ENCODE measurements at places on chromosomes 6 and 20.
A peak's percentile ranks its signal among the peaks of the same experiment; 100 is the strongest.

- peaks cover 40% of the 10 kb centered on the region for H3K27me3 ChIP-seq
- no peak for DNase-seq
- no peak overlapping the region for H3K27ac ChIP-seq
- no peak overlapping the region for H3K4me3 ChIP-seq
- H3K4me1 ChIP-seq: peaks cover 6% of the 10 kb centered on the region
These were observed 30.3 kb downstream of the RIPOR2 start for GRCh38 chr6:24905483-24905882.

- H3K27me3 ChIP-seq: no peaks in the 10 kb centered on the region
- H3K27ac ChIP-seq: no peak overlapping the region
- no peak overlapping the region for H3K4me3 ChIP-seq
These were observed 70.2 kb downstream of the RIN2 start for GRCh38 chr20:19828232-19828631.

GRCh38 chr6:39685489-39685826 is 39.8 kb downstream of the KIF6 start:
- no peaks in the 10 kb centered on the region for H3K36me3 ChIP-seq
- no peaks in the 10 kb centered on the region for H3K27me3 ChIP-seq
- no peaks in the 10 kb centered on the region for H3K4me1 ChIP-seq
- no peak overlapping the region for H3K4me3 ChIP-seq
- no peak for DNase-seq

- H3K4me3 ChIP-seq: no peak overlapping the region
- no peak for DNase-seq
- H3K27ac ChIP-seq: no peak overlapping the region
- H3K27me3 ChIP-seq: no peaks in the 10 kb centered on the region
- H3K36me3 ChIP-seq: peaks cover 45% of the 10 kb centered on the region
These were observed 50.5 kb downstream of the TP53INP2 start for GRCh38 chr20:34754611-34755010.

GRCh38 chr20:7355051-7355450 is 585.2 kb downstream of the HAO1 start:
- H3K27ac ChIP-seq: no peak overlapping the region
- no peak overlapping the region for H3K4me3 ChIP-seq
- DNase-seq: no peak
- H3K4me1 ChIP-seq: peaks cover 7% of the 10 kb centered on the region
- no peaks in the 10 kb centered on the region for H3K27me3 ChIP-seq

- DNase-seq: no peak
- H3K27ac ChIP-seq: no peak overlapping the region
- peaks cover 1% of the 10 kb centered on the region for H3K36me3 ChIP-seq
- H3K4me1 ChIP-seq: no peaks in the 10 kb centered on the region
These were observed 16.2 kb upstream of the TREM1 start for GRCh38 chr6:41302638-41303037.

DNA sequence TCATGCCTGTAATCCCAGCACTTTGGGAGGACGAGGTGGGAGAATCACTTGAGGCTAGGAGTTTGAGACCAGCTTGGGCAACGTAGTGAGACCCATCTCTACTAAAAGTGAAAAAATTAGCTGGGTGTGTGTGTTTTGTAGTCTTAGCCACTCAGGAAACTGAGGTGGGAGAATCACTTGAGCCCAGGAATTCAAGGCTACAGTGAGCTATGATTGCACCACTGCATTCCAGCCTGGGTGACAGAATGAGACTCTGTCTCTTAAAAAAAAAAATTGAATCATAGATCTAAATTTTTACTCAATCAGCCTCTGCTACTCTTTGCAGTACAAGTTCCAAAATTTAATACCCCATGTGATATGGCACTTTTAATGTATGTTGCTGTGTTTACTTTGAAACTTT is 121.6 kb downstream of the ARMC2 start:
- H3K4me3 ChIP-seq: no peak overlapping the region
- H3K4me1 ChIP-seq: peaks cover 18% of the 10 kb centered on the region
- H3K27me3 ChIP-seq: no peaks in the 10 kb centered on the region
- H3K36me3 ChIP-seq: no peaks in the 10 kb centered on the region
- no peak overlapping the region for H3K27ac ChIP-seq

DNA sequence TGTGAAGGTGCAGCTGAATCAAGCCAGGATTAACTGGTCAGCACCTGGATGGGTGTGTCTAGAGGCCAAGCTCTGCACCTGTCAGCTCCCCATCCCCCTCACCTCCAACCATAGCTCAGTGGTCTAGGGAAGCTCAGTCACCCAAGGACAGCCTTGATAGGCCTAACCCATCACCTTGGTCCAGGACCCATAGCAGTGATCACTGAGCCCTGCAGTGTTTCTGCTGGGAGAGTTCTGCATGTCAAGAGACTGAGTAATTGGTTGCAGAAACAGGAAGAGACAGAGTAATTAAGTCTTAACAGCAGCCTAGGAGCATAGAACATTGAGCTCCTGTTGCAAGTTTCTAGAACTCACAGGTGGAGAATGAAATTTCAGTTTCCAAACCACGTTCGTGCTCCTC is 18.7 kb upstream of the RALGAPB start:
- H3K27me3 ChIP-seq: no peaks in the 10 kb centered on the region
- no peak for DNase-seq
- H3K4me1 ChIP-seq: no peaks in the 10 kb centered on the region
- H3K4me3 ChIP-seq: no peak overlapping the region
- no peak overlapping the region for H3K27ac ChIP-seq

DNA sequence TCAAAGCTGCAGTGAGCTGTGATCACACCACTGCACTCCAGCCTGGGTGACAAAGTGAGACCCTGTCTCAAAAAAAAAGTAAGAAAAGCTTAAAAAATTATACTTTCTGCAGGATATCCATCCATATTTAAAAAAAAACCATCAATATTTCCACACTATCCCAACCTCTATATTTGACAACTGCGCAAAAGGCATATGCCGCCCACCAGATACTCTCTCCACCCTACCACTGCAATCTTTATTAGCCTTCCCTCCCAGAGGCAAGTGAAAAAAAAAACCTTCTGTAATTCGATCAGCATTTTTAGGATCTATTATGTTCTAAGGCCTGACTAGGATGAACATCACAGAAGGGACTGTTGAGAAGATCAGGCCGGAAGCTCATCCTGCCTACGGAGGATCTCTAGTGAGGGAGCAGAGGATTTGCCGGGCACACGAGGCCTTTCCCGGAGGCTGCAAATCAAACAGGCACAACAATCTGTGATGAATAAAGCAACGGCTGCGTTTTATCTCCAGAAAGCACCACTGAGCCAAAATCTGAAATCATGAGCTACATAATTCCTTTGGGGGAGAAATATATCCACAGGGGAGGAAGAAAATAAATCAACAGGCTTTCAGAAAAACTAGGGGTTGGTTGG is 65.9 kb downstream of the GFOD1 start:
- H3K36me3 ChIP-seq: no peaks in the 10 kb centered on the region
- peaks cover 27% of the 10 kb centered on the region for H3K27me3 ChIP-seq
- H3K4me1 ChIP-seq: peaks cover 4% of the 10 kb centered on the region
- no peak for DNase-seq

DNA sequence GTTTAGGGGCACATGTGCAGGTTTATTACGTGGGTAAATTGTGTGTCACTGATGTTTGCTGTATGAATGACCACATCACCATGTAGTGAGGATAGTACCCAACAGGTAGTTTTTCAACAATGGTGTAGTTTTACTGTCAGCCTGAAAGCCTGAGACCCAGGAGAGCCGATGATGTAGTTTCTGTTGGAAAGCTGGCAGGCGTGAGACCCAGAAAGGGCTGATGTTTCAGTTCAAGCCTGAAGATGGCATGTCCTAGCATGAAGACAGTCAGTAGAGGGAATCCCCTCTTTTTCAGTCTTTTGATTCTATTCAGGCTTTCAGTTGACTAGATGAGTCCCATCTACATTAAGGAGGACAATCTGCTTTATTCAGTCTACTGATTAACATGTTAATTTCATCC is 96.7 kb downstream of the KLHL32 start:
- H3K27ac ChIP-seq: no peak overlapping the region
- no peak for DNase-seq
- no peak overlapping the region for H3K4me3 ChIP-seq
- peaks cover 2% of the 10 kb centered on the region for H3K4me1 ChIP-seq
- no peaks in the 10 kb centered on the region for H3K36me3 ChIP-seq

- peaks cover 2% of the 10 kb centered on the region for H3K27me3 ChIP-seq
- no peaks in the 10 kb centered on the region for H3K36me3 ChIP-seq
- no peak overlapping the region for H3K4me3 ChIP-seq
These were observed 103.0 kb downstream of the OLIG3 start for GRCh38 chr6:137391061-137391814.

DNA sequence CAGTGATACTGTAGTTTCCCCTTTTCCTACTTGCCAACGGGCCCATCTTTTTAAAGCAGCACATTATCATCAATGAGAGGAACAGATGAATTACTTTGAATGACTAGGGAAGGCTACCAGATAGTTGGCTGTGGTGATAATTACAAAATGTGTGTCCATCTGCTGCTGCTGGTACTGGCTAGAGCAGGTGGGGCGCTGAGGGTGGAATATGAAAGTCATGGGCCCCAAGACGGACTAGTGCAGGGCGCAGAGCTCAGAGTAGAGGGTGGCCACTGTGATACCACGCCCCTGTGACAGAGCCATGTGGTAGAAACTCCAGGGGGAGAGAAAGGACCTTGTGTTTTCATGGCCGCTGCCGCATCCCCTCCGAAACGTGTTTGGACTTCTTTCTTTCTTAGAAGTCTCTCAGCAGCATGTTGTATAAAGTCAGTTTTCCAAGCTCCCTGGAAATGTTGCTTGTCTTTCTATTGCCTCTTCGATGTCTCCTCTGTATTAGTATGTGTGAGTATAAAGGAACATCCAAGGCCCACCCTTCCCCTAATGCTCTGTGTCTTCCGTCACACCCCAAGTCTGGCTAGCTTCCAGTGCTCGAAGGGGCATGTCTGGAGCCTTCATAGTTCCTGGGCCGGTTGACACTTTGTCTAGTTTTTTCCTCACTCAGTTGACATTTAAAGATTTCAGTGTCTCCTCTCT is 88.1 kb downstream of the PPP1R14C start:
- peaks cover 8% of the 10 kb centered on the region for H3K27me3 ChIP-seq
- H3K4me1 ChIP-seq: peaks cover 6% of the 10 kb centered on the region
- H3K36me3 ChIP-seq: no peaks in the 10 kb centered on the region

DNA sequence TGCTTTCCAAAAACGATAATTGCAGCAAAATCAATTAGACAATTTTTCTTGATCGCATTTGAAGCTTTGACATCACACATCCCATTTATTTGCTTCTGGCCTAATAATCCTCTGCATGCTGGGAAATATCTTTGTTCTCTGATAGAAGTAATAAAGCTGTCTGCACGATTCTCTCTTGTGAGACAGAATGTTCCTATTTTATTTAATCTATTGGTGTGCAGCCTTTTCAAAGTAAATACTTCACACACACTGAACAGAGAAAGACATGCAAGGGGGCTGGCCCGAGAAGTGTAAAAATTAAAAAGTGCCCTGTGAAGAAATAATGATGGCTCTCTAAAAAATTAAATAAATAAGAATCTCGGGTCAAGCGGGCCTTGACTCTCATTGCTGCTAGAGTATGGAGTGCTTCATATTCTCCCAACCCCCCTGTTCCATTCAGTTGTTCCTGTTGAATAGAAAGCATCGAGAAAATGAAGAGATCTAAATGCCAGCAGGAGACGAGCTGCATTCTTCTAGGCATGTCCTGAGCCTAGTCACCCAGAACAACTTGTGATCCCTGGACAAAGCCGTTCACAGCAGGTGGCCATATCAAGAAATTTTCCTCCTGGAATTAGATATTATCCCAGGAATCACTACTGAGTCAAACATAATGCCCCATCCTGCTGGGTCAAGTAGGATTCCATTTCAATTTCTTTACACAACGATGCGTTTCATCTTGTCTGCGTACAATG is 625.9 kb upstream of the EPHA7 start:
- no peak overlapping the region for H3K27ac ChIP-seq

DNA sequence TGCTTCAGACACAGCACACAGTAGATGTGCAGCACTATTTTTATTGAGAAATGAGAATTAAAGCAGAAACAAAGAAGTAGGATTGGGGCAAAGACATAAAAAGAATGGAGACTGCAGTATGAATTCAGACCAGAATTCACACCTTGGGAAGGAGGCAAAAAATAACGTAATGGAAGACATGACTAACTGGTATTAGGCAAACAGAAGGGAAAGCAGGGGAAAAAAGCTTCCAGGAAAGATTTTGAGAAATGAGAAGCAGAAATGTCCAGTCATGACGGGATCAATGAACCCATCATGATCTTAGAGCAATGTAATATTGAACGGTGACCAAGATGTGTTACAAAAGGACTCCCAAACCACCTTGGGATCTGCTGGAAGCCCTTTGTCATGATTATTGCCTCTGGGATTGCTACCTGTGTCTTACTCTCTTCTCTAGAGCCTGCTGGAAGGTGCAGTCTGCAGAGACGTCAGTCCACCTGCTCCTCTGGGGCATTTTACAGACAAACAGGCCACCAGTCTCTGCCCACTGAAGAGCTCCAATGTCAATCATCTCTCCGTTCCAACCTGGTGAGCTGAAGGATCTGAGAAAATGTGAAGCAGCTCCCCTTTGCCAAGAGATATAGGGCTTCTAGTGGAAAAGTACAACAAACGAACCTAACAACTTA is 8.7 kb downstream of the NUDT3 start:
- no peaks in the 10 kb centered on the region for H3K4me1 ChIP-seq
- H3K27me3 ChIP-seq: no peaks in the 10 kb centered on the region
- no peak overlapping the region for H3K27ac ChIP-seq
- H3K36me3 ChIP-seq: no peaks in the 10 kb centered on the region

DNA sequence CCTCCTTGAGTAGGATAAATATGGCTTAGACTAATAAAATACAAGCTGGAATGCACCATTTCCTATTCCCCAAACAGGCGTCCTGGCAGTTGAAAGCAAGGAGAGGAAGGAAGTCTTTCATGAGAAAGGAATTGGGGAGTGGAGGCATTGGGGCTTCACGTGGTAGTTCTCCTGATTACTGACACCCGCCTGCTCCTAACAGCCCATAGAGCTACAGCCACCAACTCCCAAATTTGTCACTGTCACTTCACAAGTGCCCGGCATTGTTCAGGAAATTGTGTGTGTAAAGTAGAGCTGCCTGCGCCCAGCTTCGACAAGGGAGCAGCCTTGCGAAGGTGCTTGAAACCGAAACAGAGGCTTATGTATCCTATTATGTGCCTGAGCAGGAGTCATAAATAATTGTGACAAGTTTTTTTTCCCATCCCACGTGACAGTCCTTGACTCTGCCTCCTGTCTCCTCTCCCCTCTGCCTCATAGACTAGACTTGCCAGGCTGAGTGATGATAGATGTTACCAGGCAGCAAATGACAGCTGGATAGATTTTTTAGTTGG is 301.7 kb upstream of the ZFP64 start:
- H3K27me3 ChIP-seq: peaks cover 2% of the 10 kb centered on the region
- H3K36me3 ChIP-seq: no peaks in the 10 kb centered on the region
- H3K4me1 ChIP-seq: peaks cover 7% of the 10 kb centered on the region
- H3K4me3 ChIP-seq: no peak overlapping the region
- no peak for DNase-seq
- peak overlapping the region; percentile 53 for H3K27ac ChIP-seq

DNA sequence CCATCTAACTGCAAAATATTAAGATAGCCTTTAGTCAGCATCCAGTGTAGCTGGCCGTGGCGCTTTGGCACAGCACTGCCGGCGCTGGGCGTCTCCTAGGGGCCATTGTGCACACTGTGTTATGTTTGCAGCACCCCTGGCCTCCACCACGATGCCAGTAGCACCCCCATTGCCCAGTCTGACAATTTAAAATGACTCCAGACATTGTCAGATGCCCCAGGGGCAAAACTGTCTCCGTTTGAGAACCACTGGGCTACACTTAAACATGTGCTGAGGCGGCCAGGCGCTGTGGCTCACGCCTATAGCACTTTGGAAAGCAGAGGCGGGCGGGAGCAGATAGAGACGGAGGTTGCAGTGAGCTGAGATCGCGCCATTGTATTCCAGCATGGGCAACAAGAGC is 6.0 kb upstream of the MTG2 start:
- H3K27me3 ChIP-seq: no peaks in the 10 kb centered on the region
- H3K4me3 ChIP-seq: no peak overlapping the region
- H3K4me1 ChIP-seq: peaks cover under 1% of the 10 kb centered on the region
- H3K36me3 ChIP-seq: peaks cover 11% of the 10 kb centered on the region
- H3K27ac ChIP-seq: no peak overlapping the region

Measured in progenitor cell of endocrine pancreas (in vitro differentiated cells).